Neural crest cell (in vitro differentiated cells): ENCODE measurements at places on chromosomes 1 and 21. TPM values are rescaled to one million over a fixed set of nuclear protein-coding genes. Genes with fewer than 3 reads are reported as not detected.

The FMO5 gene
- total RNA-seq = 0.36 and 0.47 TPM in 2 replicates

The LSS gene
- total RNA-seq = 218 and 225 TPM in 2 replicates

The ETV3L gene
- total RNA-seq = 0.19 and 0.23 TPM in 2 replicates

The SLC44A5 gene
- total RNA-seq = 9.7 and 10.0 TPM in 2 replicates

The EPHA10 gene
- 0.63 and 0.77 TPM in 2 replicates for total RNA-seq

The HSPB7 gene
- not detected in 2 replicates for total RNA-seq

DNA sequence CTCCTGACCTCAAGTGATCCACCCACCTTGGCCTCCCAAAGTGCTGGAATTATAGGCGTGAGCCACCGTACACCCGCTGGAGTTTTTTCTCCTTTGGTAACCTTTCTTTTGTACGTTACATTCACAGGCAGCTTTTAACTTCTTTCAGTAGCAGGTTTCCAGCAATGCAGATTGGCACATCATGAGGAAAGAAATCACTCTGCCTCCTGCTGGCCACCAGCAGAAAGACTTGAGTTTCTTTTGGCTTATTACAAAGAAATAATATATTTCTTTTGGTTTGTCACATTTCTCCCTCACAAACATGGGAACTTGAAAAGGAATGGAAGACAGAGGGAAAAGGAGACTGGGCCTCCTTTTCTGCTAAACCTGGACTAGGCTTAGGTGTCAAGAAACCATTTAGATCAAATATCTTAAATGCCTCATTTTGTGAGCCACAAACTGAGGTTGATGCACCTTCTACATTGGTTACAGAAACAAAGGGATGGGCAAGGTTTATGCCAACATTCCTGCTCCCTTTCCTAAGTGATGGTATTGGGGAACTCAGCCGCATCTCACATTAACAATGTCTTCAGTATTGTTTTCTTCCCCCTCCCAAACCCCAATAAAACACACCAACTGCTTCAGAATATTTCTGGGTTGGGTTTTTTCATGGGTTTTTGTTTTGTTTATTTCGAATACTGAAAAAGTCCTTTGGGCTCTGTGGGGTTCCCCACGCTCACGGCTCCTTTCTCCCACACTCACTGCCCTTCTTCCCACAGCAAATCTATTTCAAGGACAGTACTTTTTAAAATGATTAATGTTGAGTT lies 7.7 kb downstream of the ENSA start:
- H3K27ac ChIP-seq = no peak overlapping the region
- peaks cover 4% of the 10 kb centered on the region for H3K4me1 ChIP-seq
- no peaks in the 10 kb centered on the region for H3K27me3 ChIP-seq
- H3K4me3 ChIP-seq = no peak overlapping the region

- no peaks in the 10 kb centered on the region for H3K27me3 ChIP-seq
- no peaks in the 10 kb centered on the region for H3K36me3 ChIP-seq
- no peak overlapping the region for H3K27ac ChIP-seq
Observed at GRCh38 chr1:228871314-228872061, 136.2 kb downstream of the RHOU start.

GRCh38 chr1:31485166-31485565 lies 72.2 kb downstream of the SERINC2 start:
- H3K36me3 ChIP-seq = no peaks in the 10 kb centered on the region
- peaks cover 11% of the 10 kb centered on the region for H3K4me1 ChIP-seq
- peaks cover 10% of the 10 kb centered on the region for H3K27me3 ChIP-seq
- H3K4me3 ChIP-seq = no peak overlapping the region
- H3K27ac ChIP-seq = no peak overlapping the region

- no peak overlapping the region for H3K4me3 ChIP-seq
- no peaks in the 10 kb centered on the region for H3K27me3 ChIP-seq
- peaks cover 50% of the 10 kb centered on the region for H3K4me1 ChIP-seq
- H3K27ac ChIP-seq = peak overlapping the region; percentile 50
- no peaks in the 10 kb centered on the region for H3K36me3 ChIP-seq
Observed at GRCh38 chr1:41456847-41457540, 27.5 kb downstream of the EDN2 start.

DNA sequence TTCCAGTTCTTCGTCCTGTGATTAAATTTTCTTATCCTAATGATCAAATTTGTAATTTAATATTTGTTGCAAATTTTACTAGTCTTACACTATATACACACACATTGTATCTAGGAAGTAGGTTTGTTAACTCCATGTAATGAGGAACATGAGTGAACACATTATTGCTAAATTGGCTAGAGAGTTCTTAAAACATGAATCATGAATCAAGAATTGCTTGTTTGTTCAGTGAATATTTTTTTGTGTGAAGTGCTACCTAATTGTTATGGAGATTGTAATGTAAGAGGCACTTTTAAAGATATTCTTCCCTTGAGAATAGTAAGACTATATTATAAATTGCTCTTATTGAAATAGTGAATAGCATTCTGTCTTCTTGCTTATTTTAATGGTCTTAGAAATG lies 4.6 kb downstream of the GPSM2 start:
- DNase-seq = no peak
- no peak overlapping the region for H3K27ac ChIP-seq
- no peaks in the 10 kb centered on the region for H3K27me3 ChIP-seq

DNA sequence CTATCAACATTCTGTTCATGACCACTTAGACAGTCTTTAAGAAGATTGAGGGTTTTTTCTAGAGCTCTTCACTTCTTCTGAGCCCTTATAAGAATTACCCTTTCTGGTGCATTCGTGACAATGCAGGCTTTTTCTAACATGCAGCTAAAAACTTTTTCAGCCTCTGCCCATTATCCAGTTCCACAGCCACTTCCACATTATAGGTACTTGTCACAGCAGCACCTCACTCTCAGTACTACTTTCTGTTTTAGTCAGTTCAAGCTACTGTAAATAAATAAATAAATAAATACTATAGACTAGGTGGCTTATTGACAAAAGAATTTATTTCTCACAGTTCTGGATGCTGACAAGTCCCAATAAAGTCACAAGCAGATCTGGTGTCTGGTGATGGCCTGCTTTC lies 284.4 kb upstream of the PKN2 start:
- H3K36me3 ChIP-seq = no peaks in the 10 kb centered on the region
- H3K4me1 ChIP-seq = no peaks in the 10 kb centered on the region
- H3K27ac ChIP-seq = no peak overlapping the region
- no peak for DNase-seq

DNA sequence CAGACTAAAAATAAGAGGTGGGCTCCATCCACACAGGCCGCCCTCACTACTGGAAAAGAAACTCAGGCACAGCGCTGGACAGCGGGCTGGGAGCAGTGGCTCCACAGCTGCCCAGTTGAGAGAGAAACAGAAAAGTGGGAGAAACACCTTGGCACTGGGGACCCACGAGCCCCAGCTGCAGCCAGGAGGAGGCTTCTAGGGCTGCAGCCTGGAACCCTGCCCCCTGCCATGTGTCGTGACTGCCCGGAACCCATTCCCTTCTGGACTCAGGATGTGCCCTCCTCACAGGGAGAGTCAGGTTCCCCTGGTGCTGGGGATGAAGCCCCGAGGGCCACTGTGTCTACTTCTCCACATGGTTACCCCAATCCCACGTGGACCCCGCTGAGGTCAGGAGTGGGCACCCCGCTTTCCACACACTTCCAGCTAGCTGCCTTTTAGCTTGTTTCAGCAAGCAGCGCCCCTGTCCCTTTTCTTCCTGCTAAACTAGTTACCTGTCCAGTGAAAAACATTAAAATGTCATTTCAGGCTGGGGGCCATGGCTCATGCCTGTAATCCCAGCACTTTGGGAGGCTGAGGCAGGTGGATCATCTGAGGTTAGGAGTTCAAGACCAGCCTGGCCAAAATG lies 35.9 kb downstream of the PARP1 start:
- peaks cover 24% of the 10 kb centered on the region for H3K36me3 ChIP-seq
- DNase-seq = no peak
- no peak overlapping the region for H3K4me3 ChIP-seq
- no peak overlapping the region for H3K27ac ChIP-seq

GRCh38 chr1:93671099-93671621 lies 10.5 kb downstream of the BCAR3 start:
- no peaks in the 10 kb centered on the region for H3K27me3 ChIP-seq
- no peak overlapping the region for H3K27ac ChIP-seq
- no peak for DNase-seq

- no peak within 1 kb of the TSS for H3K27ac ChIP-seq
- H3K36me3 ChIP-seq = no peaks in the 10 kb centered on the region
- no peak within 1 kb of the TSS for H3K4me3 ChIP-seq
- no peak for DNase-seq
Observed at GRCh38 chr1:197066719-197067456, at the start of gene F13B. TSS of gene F13B (minus strand) at chr1:197067260. CDS start at chr1:197067223, 37 bp downstream.

DNA sequence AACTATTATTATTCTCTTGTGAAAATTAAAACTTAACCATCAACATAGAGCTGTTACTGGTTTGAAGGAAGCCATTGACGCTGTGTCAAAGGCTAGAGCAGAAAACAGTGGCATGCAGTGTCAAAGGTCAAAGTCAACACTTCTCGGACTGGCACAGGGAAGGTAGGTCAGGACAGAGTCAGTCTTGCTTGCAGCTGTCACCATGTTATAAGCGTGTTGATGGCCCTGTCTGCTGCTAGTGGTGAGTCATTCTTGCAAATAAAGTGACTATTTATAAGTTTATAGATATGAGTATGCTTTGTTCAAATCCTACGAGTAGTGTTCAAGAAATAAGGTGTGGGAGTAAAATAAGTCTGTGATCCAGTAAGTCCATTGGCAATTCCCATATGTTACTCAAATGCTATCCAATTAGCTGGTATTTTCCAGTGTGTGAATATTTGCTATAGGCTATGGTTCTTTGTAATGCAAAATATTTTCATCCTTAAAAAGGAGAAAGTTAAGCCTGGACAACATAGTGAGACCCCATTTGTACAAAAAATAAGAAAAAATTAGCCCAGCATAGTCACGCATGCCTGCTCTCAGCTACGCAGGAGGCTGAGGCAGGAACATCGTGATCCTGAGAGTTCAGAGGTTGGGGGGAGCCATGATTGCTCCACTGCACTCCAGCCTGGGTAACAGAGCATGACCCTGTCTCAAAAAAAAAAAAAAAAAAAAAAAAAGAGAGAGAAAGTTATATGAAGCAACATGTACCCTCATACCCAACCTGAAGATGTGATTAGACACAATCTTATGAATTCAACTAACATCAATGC lies 26.3 kb upstream of the TINAGL1 start:
- H3K4me3 ChIP-seq = no peak overlapping the region
- no peak overlapping the region for H3K27ac ChIP-seq
- no peaks in the 10 kb centered on the region for H3K36me3 ChIP-seq
- peaks cover 7% of the 10 kb centered on the region for H3K27me3 ChIP-seq

DNA sequence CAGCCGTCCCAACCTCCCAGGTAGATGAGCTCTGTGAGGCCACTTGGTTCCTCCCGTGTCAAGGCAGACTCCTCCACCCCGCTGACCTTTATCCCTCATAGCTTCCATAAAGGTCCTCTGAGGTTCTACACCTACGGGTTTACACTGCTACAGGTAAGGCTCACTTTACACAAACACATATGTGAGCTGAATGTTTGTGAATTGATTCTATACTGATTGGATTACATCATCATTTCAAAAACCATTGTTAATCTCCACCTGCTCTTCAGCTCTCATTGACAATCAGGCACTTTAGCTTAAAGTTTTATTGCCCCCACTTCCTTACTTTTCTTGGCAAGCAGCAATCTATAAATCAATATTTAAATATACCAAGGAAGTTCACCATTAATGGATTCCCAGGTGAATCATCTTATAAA lies 12.8 kb upstream of the RGS16 start:
- no peak for DNase-seq
- peak overlapping the region; percentile 86 for H3K4me3 ChIP-seq
- H3K36me3 ChIP-seq = peaks cover 5% of the 10 kb centered on the region
- H3K27me3 ChIP-seq = peaks cover 37% of the 10 kb centered on the region

GRCh38 chr1:81111818-81112217 lies 688.9 kb upstream of the ADGRL2 start:
- H3K27me3 ChIP-seq = no peaks in the 10 kb centered on the region
- H3K36me3 ChIP-seq = no peaks in the 10 kb centered on the region
- H3K4me3 ChIP-seq = no peak overlapping the region
- no peaks in the 10 kb centered on the region for H3K4me1 ChIP-seq
- no peak for DNase-seq
- no peak overlapping the region for H3K27ac ChIP-seq

- no peaks in the 10 kb centered on the region for H3K36me3 ChIP-seq
- H3K4me1 ChIP-seq = no peaks in the 10 kb centered on the region
- H3K4me3 ChIP-seq = no peak overlapping the region
- no peaks in the 10 kb centered on the region for H3K27me3 ChIP-seq
Observed at GRCh38 chr1:194013561-194013960, 827.1 kb upstream of the B3GALT2 start.

DNA sequence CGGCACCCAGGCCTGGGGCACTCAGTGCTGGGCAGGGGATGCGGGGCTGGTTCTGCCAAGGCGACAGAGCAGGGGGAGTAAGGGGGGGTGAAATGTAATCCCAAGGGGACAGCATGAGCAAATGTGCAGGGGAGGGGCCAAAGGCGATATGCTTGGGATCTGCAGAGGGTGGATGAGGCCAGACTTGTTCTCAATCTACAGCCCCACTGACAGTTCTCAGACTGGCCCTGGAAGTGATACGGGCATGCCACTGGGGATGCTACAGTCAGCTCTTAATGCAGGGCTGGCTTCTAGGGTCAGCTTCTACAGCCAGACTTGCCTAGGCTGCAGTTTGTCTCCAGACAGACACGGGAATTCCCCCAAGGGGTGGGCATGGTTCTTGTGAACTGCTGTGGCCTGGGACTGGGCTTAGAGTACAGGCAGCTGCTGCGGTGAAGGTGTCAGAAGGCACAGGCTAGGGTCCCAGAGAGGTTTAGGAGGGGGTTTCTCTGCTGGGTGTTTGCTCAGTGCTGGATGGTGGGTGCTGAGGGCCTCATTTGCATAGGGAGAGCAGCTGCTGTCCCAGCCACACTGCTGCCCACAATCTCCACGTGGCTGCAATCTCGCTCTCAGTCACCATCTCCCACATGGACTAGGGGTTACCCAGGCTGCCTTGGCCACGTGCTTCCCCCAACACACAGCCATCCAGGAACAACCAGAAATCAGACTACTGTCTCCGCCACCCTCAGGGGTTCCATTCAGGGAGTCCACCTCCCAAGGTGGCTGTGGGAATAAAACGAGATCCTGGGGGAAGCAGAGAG lies 190.1 kb downstream of the HIVEP3 start:
- DNase-seq = no peak
- no peaks in the 10 kb centered on the region for H3K36me3 ChIP-seq
- H3K4me1 ChIP-seq = no peaks in the 10 kb centered on the region
- H3K27ac ChIP-seq = peak overlapping the region; percentile 22
- no peak overlapping the region for H3K4me3 ChIP-seq

- no peak overlapping the region for H3K4me3 ChIP-seq
- H3K27ac ChIP-seq = no peak overlapping the region
- no peak for DNase-seq
- no peaks in the 10 kb centered on the region for H3K36me3 ChIP-seq
Observed at GRCh38 chr1:207431508-207431907, 22.6 kb upstream of the CR2 start.

DNA sequence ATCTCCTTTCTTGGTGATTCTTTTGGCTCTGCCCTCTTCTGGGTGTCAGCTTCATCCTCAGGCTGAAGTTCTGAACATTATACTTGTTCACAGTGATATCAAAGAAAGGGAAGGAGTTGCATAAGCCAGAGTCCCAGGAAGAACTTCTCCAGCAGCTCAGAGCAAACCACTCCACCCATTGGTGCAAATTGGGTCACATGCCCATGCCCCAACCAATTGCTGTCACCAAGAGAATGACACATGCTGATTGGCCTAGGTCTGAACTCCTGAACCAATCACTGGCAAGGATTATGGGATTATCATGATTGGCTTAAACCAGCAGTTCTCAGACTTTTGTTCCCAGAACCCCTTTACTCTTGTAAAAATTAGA lies 256.5 kb upstream of the TMEM51 start:
- no peak overlapping the region for H3K4me3 ChIP-seq
- no peaks in the 10 kb centered on the region for H3K36me3 ChIP-seq
- peaks cover 2% of the 10 kb centered on the region for H3K27me3 ChIP-seq
- H3K27ac ChIP-seq = no peak overlapping the region
- peaks cover 36% of the 10 kb centered on the region for H3K4me1 ChIP-seq

- H3K36me3 ChIP-seq = no peaks in the 10 kb centered on the region
- H3K4me1 ChIP-seq = peaks cover 24% of the 10 kb centered on the region
- DNase-seq = no peak
- peak overlapping the region; percentile 28 for H3K27ac ChIP-seq
Observed at GRCh38 chr21:34840693-34841092, 171.9 kb downstream of the CLIC6 start.
